ENCODE measurements at places on chromosomes 7 and 10. TPM values are rescaled to one million over a fixed set of nuclear protein-coding genes. Genes with fewer than 3 reads are reported as not detected.

NPSR1 gene
- total RNA-seq: not detected

GRCh38 chr10:122419876-122420623 is 34.4 kb upstream of the ARMS2 start:
- no peak for DNase-seq

DNA sequence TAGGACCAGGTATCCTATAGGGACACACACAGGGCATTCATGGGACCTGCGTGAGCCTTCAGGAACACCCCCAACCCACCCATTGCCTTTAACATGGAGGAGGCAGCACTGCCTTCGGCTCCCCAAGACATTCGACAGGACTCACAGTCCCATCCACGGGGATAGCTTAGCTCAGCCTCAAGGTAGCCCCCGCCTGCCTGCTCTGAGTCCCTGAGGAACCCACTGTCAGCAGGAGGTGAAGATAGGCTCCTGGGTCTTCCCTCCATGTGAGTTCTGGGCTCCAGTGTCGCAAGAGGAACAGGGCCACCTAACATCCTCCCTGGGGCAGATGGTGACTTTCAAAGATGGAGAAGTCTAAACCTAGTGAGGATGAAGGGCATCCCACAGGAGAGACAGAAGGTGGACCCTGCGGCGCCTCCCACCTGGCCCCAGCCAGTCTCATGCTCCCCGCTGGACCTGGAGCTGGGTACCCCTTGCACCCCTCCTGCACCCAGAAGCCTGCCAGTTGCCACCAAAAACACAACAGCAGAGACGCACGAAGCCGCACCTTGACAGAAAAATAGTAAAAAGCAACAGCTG is 4.9 kb upstream of the ADIRF start:
- DNase-seq: no peak

- DNase-seq: no peak
Observed at GRCh38 chr7:4774658-4775249, 669 bp upstream of the AP5Z1 start.

DNA sequence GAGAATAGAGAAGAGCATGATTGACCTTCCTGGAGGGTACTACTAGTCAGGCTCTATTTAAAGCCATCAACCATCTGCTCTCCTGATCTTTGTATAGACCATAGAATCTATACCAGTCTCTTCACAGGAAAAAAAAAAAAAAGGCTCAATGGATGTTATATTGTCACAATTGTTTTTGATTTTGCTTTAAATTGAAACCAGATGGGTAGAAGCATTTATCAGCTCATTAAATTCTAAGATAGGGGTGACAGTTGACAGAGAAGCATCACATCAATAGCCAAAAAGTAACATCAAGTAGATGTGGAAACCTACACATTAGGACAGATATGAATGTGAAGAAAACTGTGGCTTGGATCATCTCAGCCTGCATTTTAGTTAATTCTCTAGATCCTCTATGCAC is 558.9 kb upstream of the MBL2 start:
- no peak for DNase-seq

GRCh38 chr7:70553364-70553763 is 578.6 kb upstream of the GALNT17 start:
- no peak for DNase-seq

DNA sequence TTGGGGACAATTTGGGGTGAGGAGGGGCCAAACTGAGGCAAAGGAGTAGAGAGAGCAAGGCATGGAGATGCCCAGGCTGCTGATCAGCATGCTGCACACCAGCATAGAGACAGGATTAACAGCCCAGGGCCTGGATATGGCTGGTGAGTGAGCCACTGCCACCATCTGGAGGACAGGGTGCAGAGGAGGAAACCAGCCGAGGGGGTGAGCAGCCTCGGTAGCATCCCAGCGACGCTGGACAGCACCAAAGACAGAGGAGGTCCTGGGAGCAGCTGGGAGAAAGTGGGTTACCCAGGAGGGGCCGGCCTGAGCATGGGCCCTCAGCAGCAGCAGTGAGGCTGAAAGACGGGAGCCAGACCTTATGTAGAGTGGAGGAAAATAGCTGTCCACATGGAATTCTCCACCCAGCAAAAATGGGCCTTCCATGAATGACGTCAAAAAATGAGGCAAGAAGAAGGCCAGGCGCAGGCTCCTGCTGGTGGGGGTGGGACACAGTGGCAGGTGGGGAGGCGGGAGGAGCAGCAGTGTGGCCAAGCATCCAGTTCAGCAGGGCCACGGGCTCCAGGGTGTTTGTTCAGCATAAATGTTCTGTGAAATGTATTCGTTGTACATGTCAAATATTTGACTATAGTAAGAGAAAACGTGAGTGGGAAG is 16.7 kb downstream of the RET start:
- DNase-seq: no peak
